ENCODE measurements at places on chromosomes 4 and X.

DNA sequence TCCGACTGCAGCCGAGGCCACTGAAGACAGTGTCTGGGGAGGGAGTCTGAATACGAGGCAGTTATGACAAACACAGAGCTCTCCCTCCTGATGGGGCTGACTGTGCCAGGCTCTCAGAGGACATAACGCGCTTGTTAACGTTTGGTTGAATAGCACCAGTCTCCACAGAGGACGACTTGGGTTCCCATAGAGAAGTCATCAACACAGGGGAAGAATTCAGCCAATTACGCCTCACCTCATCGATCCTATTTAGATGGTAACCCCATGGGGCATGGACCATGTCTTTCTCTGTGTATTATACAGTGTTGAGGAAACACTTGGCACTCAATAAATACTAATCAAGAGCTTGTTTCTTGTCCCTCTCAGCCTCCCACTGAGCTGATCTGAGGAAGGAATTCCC is 642.6 kb upstream of the LCORL start:
- DNase-seq, result no peak

- no peak for DNase-seq
Measured at GRCh38 chr4:20870436-20870835, 170.2 kb downstream of the PACRGL start.

GRCh38 chr4:87035881-87036509 is 101.2 kb downstream of the AFF1 start:
- no peak for DNase-seq

- DNase-seq, result no peak
Measured at GRCh38 chr4:180153587-180153986, 2089.6 kb upstream of the TENM3 start.

- no peak for DNase-seq
Measured at GRCh38 chrX:145820825-145821224, 3.2 kb downstream of the SLITRK2 start.

GRCh38 chr4:181822005-181822375 is 421.2 kb upstream of the TENM3 start:
- no peak for DNase-seq

Data from NCI-H1417 treated with DMSO at 0.1 percent for 48 hours (cell line).